Thymus (tissue), 14 donors: ENCODE measurements at places on chromosomes 3 and 15.

- H3K36me3 ChIP-seq = no peaks in the 10 kb centered on the region
- no peak overlapping the region for H3K27ac ChIP-seq
- H3K4me3 ChIP-seq = no peak overlapping the region
Measured at GRCh38 chr15:72915843-72916242, 132.3 kb upstream of the ADPGK start.

GRCh38 chr3:9301798-9302197, 52.4 kb upstream of the SRGAP3 start:
- H3K4me1 ChIP-seq = peaks cover 5% of the 10 kb centered on the region
- H3K27me3 ChIP-seq = peaks cover 7% of the 10 kb centered on the region
- H3K4me3 ChIP-seq = no peak overlapping the region
- no peak for DNase-seq

- H3K27me3 ChIP-seq = no peaks in the 10 kb centered on the region
- H3K36me3 ChIP-seq = no peaks in the 10 kb centered on the region
- H3K4me3 ChIP-seq = no peak overlapping the region
- no peaks in the 10 kb centered on the region for H3K4me1 ChIP-seq
Measured at GRCh38 chr15:80267658-80268057, 15.6 kb upstream of the CTXND1 start.

GRCh38 chr3:79515072-79515471, 252.7 kb downstream of the ROBO1 start:
- no peaks in the 10 kb centered on the region for H3K4me1 ChIP-seq
- DNase-seq = no peak
- no peaks in the 10 kb centered on the region for H3K27me3 ChIP-seq
- no peaks in the 10 kb centered on the region for H3K36me3 ChIP-seq
- H3K4me3 ChIP-seq = no peak overlapping the region

- no peaks in the 10 kb centered on the region for H3K27me3 ChIP-seq
- peaks cover 39% of the 10 kb centered on the region for H3K36me3 ChIP-seq
- no peak overlapping the region for H3K27ac ChIP-seq
- no peak overlapping the region for H3K4me3 ChIP-seq
- H3K4me1 ChIP-seq = no peaks in the 10 kb centered on the region
Measured at GRCh38 chr15:25089577-25089976, 134.8 kb downstream of the SNRPN start.

- H3K36me3 ChIP-seq = no peaks in the 10 kb centered on the region
- peaks cover 68% of the 10 kb centered on the region for H3K27me3 ChIP-seq
- H3K4me3 ChIP-seq = peak within 1 kb of the TSS; percentile 27
- peaks cover 10% of the 10 kb centered on the region for H3K4me1 ChIP-seq
- no peak within 1 kb of the TSS for H3K27ac ChIP-seq
Measured at GRCh38 chr3:142888481-142889211, at the start of gene PCOLCE2. TSS of gene PCOLCE2 (minus strand) at chr3:142889083. CDS start at chr3:142888896, 187 bp downstream.

- H3K27ac ChIP-seq = no peak overlapping the region
- peaks cover 88% of the 10 kb centered on the region for H3K36me3 ChIP-seq
- no peak overlapping the region for H3K4me3 ChIP-seq
- DNase-seq = no peak
- H3K27me3 ChIP-seq = no peaks in the 10 kb centered on the region
Measured at GRCh38 chr3:45954306-45954705, 11.0 kb downstream of the CXCR6 start.

- no peaks in the 10 kb centered on the region for H3K36me3 ChIP-seq
- no peak overlapping the region for H3K27ac ChIP-seq
- no peaks in the 10 kb centered on the region for H3K27me3 ChIP-seq
- no peak overlapping the region for H3K4me3 ChIP-seq
- DNase-seq = no peak
Measured at GRCh38 chr3:156382458-156383346, 172.2 kb downstream of the SSR3 start.

DNA sequence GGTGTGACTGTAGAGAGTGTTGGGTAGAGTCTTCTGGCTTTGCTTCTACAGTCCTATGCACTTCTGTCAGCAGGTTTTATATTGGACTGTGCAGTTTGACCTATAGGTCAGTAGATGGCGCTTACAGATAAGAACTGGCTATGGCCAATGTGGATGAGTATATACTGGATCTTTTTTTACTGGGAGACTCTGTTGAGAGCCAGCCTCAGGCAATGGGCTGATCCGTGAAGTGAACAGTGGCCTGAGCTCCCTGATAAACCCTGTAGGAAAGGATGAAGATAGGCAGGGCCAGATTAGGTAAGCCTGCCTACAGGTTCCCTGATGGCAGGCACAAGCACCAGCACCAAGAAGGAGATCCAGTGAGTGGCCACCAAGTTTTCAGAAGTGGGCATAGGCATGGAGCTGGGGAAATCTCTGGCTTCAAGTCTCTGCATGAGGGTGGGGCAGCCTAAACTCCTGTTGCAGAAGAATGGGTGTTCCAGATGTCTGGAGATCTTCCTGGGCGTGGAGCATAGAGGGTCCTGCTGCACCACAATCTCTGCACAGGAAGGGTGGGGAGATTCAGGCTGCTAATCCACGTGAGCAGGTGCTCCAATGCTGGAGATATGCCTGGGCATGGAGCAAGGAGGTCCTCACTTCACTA, 326.0 kb upstream of the SGO1 start:
- peak; percentile 5 for DNase-seq
- H3K27ac ChIP-seq = no peak overlapping the region
- H3K36me3 ChIP-seq = no peaks in the 10 kb centered on the region
- H3K4me1 ChIP-seq = no peaks in the 10 kb centered on the region
- no peak overlapping the region for H3K4me3 ChIP-seq

- no peak for DNase-seq
- H3K4me1 ChIP-seq = no peaks in the 10 kb centered on the region
- no peaks in the 10 kb centered on the region for H3K27me3 ChIP-seq
- no peak overlapping the region for H3K4me3 ChIP-seq
- H3K36me3 ChIP-seq = no peaks in the 10 kb centered on the region
- no peak overlapping the region for H3K27ac ChIP-seq
Measured at GRCh38 chr15:39593071-39593655, 12.3 kb downstream of the THBS1 start.

DNA sequence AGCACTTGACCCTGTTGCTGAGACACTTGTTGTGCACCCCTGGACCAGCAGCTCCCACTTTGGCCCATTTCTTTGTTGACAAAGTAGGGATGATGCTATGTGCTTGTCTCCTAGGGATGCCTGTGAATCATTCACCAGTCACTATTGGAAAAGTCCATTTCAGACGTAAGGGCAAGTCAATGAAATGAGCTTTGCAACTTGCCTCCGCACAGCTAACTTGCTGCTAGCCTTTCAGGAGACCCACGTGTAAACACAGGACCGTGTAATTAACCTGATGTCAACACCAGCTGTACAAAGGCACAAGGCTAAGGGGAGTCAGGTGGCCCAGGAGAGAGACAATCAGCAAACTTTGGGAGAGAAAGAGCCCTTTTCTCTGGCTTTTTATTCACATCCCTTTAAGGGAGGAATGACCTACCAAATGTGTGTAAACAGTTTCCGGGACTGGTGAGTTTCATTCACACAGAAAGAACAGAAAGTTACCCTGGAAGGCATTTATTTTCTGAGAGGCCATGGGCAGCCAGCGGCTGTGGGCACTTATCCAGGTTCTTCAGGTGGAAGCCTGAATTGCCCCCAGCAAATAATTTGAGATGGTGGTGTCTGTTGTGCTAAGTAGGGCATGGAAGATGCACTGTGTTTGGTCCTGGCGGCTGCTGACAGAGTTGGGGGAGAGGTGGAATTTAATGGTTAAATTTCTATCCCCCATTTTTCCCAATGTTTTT, 54.0 kb downstream of the TIPARP start:
- no peak overlapping the region for H3K4me3 ChIP-seq
- no peak overlapping the region for H3K27ac ChIP-seq
- H3K4me1 ChIP-seq = no peaks in the 10 kb centered on the region
- no peak for DNase-seq

DNA sequence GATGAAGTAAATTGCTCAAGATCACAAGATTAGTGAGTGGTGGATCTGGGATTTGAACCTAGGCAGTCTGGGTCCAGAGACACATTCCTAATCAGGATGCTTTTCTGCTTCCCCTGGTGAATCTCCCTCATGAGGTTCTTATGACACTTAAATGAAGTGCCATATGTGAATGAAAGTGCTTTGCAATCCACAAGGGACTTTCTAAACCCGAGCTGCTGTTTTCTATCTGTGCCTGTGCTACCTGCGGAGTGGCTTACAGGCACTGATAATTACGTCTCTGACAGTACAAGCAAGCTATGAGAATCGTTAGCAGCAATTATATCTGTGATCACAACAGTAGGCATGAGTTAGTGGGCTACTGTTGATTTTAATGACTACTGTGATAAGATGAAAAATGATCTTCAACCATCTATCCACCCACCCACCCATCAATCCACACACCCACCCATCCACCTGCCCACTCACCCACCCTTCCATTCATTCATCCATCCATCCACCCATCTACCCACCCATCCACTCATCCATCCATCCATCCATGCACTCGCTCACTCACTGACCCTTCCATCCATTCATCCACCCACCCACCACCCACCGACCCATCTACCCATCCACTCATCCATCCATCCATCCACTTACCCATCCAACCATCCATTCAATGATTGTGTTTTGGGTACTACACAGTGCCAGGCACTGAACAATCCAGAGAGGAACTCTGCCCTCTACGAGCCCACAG, 51.8 kb downstream of the ATP2B2 start:
- DNase-seq = no peak
- no peaks in the 10 kb centered on the region for H3K36me3 ChIP-seq
- H3K27me3 ChIP-seq = peaks cover 10% of the 10 kb centered on the region
- no peak overlapping the region for H3K4me3 ChIP-seq

DNA sequence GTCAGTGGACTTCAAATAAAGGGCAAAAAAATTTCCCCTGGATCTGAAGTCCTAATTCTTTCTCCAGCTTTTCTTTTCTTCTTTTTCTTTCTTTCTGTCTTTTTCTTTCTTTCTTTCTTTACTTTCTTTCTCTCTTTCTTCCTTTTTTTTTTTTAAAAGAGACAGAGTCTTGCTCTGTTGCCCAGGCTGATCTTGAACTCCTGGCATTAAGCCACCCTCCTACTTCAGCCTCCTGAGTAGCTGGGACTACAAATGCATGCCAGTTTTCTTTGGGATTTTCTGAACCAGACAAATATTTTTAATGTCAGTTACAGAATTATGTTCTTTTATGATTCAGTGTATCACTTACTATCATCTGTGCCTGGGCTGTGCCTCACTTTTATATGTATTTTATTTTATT, 45.4 kb upstream of the CMTM8 start:
- H3K36me3 ChIP-seq = no peaks in the 10 kb centered on the region
- H3K27ac ChIP-seq = no peak overlapping the region
- H3K27me3 ChIP-seq = no peaks in the 10 kb centered on the region

GRCh38 chr3:5709714-5710113, 522.2 kb downstream of the EDEM1 start:
- H3K36me3 ChIP-seq = no peaks in the 10 kb centered on the region
- no peak for DNase-seq
- H3K27ac ChIP-seq = no peak overlapping the region
- H3K27me3 ChIP-seq = no peaks in the 10 kb centered on the region

DNA sequence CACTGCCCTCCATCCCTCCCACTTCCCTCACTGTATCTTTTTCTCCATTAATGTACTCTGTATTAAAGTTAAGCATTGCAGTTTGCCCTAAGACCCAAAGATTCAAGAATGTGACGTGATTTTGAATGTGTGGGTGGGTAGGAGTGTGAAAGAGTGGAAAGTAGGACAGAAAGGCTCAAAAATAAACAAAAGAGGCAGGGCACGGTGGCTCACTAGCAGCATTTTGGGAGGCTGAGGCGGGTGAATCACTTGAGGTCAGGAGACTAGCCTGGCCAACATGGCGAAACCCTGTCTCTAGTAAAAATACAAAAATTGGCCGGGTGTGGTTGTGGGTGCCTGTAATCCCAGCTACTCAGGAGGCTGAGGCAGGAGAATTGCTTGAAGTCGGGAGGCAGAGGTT, 18.4 kb downstream of the TFRC start:
- no peaks in the 10 kb centered on the region for H3K27me3 ChIP-seq
- H3K27ac ChIP-seq = no peak overlapping the region
- peaks cover 70% of the 10 kb centered on the region for H3K36me3 ChIP-seq
- no peaks in the 10 kb centered on the region for H3K4me1 ChIP-seq
- DNase-seq = no peak

- no peak for DNase-seq
- H3K36me3 ChIP-seq = no peaks in the 10 kb centered on the region
- H3K4me3 ChIP-seq = peak within 1 kb of the TSS; percentile 39
- H3K27ac ChIP-seq = peak within 1 kb of the TSS; percentile 81
- H3K4me1 ChIP-seq = peaks cover 6% of the 10 kb centered on the region
Measured at GRCh38 chr3:32951410-32951811, at the start of gene CCR4. TSS of gene CCR4 (plus strand) at chr3:32951644. CDS start at chr3:32953423, 1,779 bp downstream.

DNA sequence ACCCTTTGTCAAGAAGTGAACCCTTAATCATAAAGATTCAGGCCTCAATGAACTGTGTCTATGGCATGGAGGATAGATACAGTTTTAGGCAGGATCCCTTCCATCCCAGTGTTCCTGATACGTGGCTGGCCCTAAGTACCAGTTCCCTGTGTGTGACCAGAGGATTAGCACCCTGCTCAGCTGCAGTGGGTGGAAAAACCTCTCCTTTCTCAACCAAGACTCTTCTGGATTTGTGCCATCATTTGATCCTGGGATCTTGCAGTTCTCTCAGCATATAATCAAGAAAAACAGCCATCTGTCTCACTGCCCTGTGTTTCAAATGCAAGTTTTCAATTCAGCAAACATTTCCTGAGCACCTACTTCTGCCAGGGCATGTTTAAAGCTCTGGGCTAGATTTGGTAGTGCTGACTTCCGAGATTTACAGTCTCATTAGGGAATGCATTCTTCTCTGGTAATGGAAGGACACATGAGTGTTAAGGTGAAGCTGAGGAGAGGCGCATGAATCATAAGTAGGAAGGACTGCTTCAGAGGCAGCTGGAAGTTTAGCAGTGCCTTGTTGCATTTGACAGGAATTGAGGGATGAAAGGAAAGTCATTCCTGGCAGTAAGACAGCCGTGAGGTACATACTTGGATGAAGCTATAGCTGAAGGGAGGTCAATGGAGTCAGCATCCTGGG, 388.3 kb downstream of the MFSD1 start:
- no peak overlapping the region for H3K27ac ChIP-seq
- H3K4me1 ChIP-seq = no peaks in the 10 kb centered on the region
- H3K36me3 ChIP-seq = no peaks in the 10 kb centered on the region
- no peak overlapping the region for H3K4me3 ChIP-seq
- no peak for DNase-seq
- no peaks in the 10 kb centered on the region for H3K27me3 ChIP-seq

DNA sequence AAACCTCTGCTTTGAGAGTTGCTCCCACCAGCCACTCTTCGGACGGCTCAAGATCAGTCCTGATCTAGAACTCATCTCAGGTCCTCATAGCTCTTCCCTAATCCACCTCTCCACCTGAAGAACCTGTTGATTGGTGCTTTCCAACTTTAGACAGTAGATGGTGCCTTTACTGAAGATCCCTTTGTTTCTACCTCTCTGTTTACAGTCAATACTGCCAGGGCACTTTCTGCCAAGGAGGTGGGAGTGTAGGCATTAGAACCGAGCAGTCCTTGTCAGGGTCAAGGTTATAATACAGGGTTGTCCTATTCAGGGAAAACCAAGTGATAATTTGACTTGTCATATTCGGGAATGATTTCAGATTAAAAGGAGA, 1.2 kb downstream of the CGNL1 start:
- no peak overlapping the region for H3K4me3 ChIP-seq
- DNase-seq = no peak
- no peaks in the 10 kb centered on the region for H3K4me1 ChIP-seq
- H3K36me3 ChIP-seq = no peaks in the 10 kb centered on the region
